ENCODE measurements at places on chromosomes 5 and 9.

- no peak for DNase-seq
These were observed 312.9 kb downstream of the ARHGEF28 start for GRCh38 chr5:73938938-73939320.

DNA sequence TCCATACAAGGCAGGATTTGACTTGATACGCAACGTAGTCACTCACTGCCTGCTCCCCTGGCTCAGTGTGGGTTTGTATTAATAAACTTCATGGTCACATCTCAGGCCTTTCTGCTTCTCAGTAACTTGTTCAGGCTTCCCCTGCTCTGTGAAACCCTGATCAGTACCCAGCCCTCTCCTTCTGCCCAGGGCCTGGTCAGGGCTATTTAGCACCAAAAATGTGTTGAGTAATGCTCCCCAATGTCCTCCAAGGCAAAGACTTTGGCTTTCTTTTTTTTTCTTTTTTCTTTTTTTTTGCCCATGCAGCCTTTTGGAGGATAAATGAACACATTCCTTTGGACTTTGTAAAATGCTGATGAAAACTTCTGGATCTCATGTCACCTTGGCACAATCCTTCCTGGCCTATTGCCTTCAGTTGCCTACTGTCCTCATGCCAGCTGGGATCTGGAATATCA, 399.2 kb upstream of the KLF4 start:
- no peak for DNase-seq

GRCh38 chr9:89712283-89712682, 107.5 kb downstream of the GADD45G start:
- DNase-seq: no peak

DNA sequence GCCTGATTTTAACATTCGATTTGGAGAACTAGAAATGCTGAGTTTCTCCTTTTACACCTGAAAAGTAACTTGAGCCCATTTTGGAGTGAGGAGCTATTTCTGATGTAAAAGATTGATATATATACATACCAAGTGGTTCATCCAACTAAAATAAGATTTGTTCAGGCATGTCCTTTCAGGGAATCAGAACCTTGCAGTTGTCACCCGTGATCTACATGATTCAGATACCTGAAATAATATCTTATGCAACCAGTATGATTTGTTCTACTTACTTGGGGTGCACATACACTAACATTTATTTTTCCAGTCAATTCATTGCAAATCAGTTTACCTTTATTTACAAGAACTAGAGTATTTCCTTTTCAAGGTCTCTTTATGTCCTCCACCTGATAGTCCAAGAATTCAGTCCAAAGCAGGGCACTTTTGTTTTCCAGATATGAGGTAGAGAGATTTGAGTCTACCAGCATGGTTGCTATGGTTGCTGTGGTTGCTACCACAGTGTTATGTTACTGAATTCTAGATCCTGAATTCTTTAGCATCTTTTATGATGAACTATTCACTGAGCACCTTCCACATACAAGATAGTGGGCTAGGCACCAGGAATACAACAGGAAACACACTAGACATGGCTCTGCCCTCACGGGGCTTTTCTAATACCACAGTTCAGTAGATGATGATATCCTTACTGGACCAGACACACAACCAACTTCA, 49.3 kb downstream of the CCL28 start:
- no peak for DNase-seq

DNA sequence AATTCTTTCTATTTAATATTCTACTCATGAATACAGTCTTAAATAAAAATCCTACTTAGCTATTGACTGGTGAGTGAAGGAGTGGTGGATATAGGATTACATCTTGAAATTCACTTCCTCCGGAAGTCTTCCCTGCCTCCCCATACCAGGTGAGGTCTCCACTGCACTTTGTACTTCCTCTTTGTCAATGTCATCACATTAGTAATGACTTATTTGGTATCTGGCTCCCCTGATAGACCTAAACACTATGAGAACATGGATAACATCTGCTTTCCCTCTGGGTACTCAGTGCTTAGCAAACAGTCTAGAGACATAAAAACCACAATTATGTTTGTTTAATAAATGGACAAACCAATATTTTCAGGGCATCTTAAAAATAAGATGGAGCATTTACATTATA, 532.1 kb downstream of the PDE4D start:
- no peak for DNase-seq

DNA sequence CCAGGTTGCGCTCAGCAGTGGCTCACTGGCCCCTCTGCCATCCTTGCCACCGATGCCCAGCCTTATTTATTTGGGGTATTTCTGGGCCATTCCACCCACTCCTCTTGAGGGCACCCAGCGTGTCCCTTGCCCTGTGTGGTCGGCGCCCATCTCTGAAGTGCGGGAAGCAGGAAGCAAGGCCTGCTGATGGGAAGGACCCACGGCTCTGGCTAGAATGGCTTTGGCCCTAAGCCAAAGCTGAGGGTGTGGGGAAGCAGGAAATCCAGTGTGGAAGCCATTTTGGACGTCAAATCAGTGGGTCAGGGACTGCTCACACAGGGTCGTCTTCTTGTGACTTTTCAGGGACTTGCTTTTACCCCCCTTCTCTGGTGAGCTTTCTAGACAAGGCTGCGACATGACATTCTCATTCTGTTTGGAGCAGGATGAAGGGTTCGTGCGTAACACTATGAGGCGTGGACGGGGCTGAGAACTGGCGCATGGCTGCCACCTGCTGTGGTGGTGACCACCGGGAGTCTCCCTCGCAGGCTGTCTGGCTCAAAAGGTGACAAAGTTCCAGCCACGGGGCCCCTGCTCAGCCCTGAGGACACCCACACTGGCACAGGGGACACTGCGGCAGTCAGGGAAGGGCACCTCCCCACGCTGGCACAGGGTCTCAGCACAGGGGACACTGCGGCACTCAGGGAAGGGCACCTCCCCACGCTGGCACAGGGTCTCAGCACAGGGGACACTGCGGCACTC, 50.7 kb upstream of the NKD2 start:
- DNase-seq: no peak

- no peak for DNase-seq
These were observed 247.5 kb upstream of the RPS23 start for GRCh38 chr5:82525626-82526025.

GRCh38 chr9:117413346-117414219, 1.3 kb downstream of the ASTN2 start:
- DNase-seq: no peak

Data from omental fat pad (tissue), 4 donors.